ENCODE measurements at places on chromosomes 4 and X.

GRCh38 chr4:189656641-189657040, 284.0 kb upstream of the FRG1 start:
- no peak for DNase-seq
- H3K27ac ChIP-seq, result no peak overlapping the region
- H3K27me3 ChIP-seq, result no peaks in the 10 kb centered on the region
- no peaks in the 10 kb centered on the region for H3K36me3 ChIP-seq
- no peaks in the 10 kb centered on the region for H3K4me1 ChIP-seq

GRCh38 chr4:167715176-167715575, 377.2 kb upstream of the ANXA10 start:
- H3K4me1 ChIP-seq, result no peaks in the 10 kb centered on the region
- no peak overlapping the region for H3K27ac ChIP-seq
- H3K36me3 ChIP-seq, result no peaks in the 10 kb centered on the region
- DNase-seq, result no peak
- no peak overlapping the region for H3K4me3 ChIP-seq

GRCh38 chrX:24842486-24842885, 148.8 kb downstream of the POLA1 start:
- H3K27ac ChIP-seq, result no peak overlapping the region
- DNase-seq, result no peak
- no peak overlapping the region for H3K4me3 ChIP-seq
- no peaks in the 10 kb centered on the region for H3K27me3 ChIP-seq

GRCh38 chrX:39613997-39614679, 483.6 kb downstream of the BCOR start:
- no peak for DNase-seq
- no peaks in the 10 kb centered on the region for H3K36me3 ChIP-seq
- no peaks in the 10 kb centered on the region for H3K27me3 ChIP-seq
- H3K4me3 ChIP-seq, result no peak overlapping the region
- H3K27ac ChIP-seq, result no peak overlapping the region
- H3K4me1 ChIP-seq, result no peaks in the 10 kb centered on the region

- H3K27me3 ChIP-seq, result no peaks in the 10 kb centered on the region
- H3K27ac ChIP-seq, result no peak overlapping the region
- H3K36me3 ChIP-seq, result no peaks in the 10 kb centered on the region
- peaks cover 14% of the 10 kb centered on the region for H3K4me1 ChIP-seq
- no peak for DNase-seq
- no peak overlapping the region for H3K4me3 ChIP-seq
Measured at GRCh38 chr4:153207027-153207426, 2.8 kb downstream of the TRIM2 start.

GRCh38 chr4:171834640-171835039, 21.4 kb downstream of the GALNTL6 start:
- H3K27ac ChIP-seq, result no peak overlapping the region
- no peak overlapping the region for H3K4me3 ChIP-seq
- H3K4me1 ChIP-seq, result no peaks in the 10 kb centered on the region
- H3K36me3 ChIP-seq, result no peaks in the 10 kb centered on the region
- H3K27me3 ChIP-seq, result no peaks in the 10 kb centered on the region

- no peak overlapping the region for H3K4me3 ChIP-seq
- H3K27me3 ChIP-seq, result no peaks in the 10 kb centered on the region
Measured at GRCh38 chr4:86633854-86634253, 39.7 kb downstream of the PTPN13 start.

DNA sequence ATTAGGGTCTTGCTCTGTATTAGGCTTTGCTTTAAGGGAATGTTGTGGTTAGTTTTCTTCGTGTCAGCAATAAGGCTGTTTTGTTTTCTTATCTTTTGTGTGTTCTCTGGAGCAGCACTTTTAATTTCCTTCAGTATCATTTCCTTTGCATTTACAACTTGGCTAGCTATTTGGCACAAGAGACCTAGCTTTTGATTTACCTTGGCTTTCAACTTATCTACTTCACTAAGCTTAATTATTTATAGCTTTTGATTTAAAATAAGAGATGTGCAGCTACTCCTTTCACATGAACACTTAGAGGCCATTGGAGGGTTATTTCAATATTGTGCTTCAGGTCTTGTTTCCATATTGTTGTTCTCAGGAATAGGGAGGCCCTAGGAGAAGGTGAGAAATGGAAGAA, 68.2 kb downstream of the FAT4 start:
- H3K4me3 ChIP-seq, result no peak overlapping the region
- H3K4me1 ChIP-seq, result no peaks in the 10 kb centered on the region
- DNase-seq, result no peak

GRCh38 chr4:143531380-143531779, 17.9 kb downstream of the SMARCA5 start:
- no peaks in the 10 kb centered on the region for H3K27me3 ChIP-seq
- peaks cover 94% of the 10 kb centered on the region for H3K36me3 ChIP-seq
- H3K27ac ChIP-seq, result no peak overlapping the region

DNA sequence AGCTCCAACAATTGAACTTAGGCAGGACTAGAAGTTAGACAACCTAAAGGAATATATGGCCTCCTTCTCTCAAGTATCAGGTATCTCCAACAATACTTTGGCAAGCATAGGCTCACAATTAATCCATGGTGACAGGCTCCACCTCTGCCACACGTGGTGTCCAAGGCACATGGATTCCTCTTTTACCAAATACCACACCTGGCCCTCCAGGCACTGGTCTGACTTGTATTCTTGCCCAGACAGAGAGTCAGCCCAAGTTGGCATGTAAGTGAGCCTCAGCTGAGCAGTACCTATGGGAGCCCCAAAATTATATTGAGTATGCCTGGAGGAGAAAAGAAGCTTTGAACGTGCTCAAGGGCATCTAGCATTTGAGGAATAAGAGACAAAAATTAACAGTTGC, 19.6 kb downstream of the SRPX2 start:
- H3K4me1 ChIP-seq, result no peaks in the 10 kb centered on the region
- no peak overlapping the region for H3K4me3 ChIP-seq

DNA sequence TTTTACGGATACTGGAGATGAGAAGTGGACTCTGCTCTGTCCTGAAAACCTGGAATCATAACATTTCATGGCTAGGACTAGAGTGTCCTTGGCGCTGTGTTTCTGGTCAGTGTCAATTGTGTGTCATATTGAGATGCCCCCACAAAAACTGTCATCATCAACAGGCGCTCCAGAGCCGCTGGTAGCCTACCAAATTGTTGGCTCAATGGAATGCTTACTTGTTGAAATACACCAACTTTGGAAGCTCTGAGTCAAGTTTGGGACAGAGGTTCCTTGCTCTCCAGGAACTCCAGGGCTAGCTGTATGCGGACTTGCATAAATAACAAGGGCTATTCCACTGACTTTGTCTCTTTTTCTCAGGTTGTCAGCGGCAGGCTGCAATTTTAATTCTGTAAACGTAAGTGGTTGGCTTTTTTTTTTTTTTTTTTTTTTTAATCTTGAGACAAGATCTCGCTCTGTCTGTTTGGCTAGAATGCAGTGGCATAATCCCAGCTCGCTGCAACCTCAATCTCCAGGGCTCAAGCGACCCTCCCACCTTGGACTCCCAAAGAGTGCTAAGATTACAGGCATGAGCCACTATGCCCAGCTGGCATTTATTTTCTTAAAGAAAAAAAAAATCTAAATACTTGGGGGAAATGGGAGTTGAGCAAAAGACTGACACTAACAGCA, 871 bp upstream of the HPGD start:
- no peaks in the 10 kb centered on the region for H3K27me3 ChIP-seq
- DNase-seq, result no peak
- H3K4me3 ChIP-seq, result no peak overlapping the region
- H3K27ac ChIP-seq, result no peak overlapping the region
- H3K4me1 ChIP-seq, result no peaks in the 10 kb centered on the region
- H3K36me3 ChIP-seq, result no peaks in the 10 kb centered on the region

- no peak overlapping the region for H3K27ac ChIP-seq
- no peak for DNase-seq
- no peaks in the 10 kb centered on the region for H3K36me3 ChIP-seq
- H3K4me3 ChIP-seq, result no peak overlapping the region
- H3K4me1 ChIP-seq, result no peaks in the 10 kb centered on the region
Measured at GRCh38 chr4:73979407-73979957, 2.3 kb downstream of the PF4 start.

DNA sequence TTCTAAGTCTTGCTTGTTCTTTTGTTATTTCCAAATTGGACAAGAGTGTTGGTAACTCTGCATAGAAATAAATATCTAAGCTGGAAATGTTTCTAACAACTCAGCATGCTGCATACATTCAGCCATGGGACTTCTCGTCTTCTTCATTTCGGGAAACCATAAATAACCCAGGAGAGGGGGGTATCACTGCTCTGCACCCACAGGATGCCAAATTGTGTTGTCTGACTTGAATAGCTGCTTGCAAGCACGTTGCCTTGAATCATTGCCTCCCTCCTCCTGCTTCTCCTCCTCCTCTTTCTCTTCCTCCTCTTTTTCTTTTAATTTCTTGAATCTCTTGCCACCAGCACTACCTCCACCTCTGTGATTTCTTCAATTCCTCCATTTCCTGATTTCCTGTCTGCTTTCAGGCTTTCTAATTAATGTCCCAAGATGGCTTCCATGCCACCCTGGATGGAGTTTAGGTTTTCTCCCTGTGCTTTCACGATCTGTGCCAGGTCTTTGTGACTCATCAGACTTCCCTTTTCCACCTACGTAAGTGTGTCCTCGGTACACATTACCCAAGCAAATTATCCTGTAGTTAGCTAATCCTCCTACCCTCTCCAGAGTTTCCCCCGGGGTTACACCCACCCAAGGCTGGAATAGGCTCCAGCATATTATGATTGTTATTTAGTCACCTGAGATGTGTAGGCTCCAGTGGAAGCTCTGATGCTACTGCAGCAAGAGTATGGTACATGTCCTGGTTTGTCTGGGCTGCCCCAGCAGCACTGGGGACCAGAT, 122.6 kb upstream of the VCX3B start:
- H3K27me3 ChIP-seq, result no peaks in the 10 kb centered on the region
- no peak overlapping the region for H3K27ac ChIP-seq
- DNase-seq, result no peak
- no peaks in the 10 kb centered on the region for H3K36me3 ChIP-seq
- no peak overlapping the region for H3K4me3 ChIP-seq

GRCh38 chr4:178836865-178837264, 1394.6 kb upstream of the AGA start:
- H3K4me3 ChIP-seq, result no peak overlapping the region
- no peak overlapping the region for H3K27ac ChIP-seq
- DNase-seq, result no peak

GRCh38 chr4:78439328-78439727, 112.2 kb upstream of the ANXA3 start:
- no peak overlapping the region for H3K27ac ChIP-seq
- H3K27me3 ChIP-seq, result no peaks in the 10 kb centered on the region
- H3K36me3 ChIP-seq, result no peaks in the 10 kb centered on the region
- no peak for DNase-seq
- no peaks in the 10 kb centered on the region for H3K4me1 ChIP-seq

GRCh38 chrX:861921-862320, 231.3 kb downstream of the SHOX start:
- no peak for DNase-seq
- H3K27ac ChIP-seq, result no peak overlapping the region
- H3K4me1 ChIP-seq, result no peaks in the 10 kb centered on the region
- H3K27me3 ChIP-seq, result no peaks in the 10 kb centered on the region
- H3K4me3 ChIP-seq, result no peak overlapping the region

DNA sequence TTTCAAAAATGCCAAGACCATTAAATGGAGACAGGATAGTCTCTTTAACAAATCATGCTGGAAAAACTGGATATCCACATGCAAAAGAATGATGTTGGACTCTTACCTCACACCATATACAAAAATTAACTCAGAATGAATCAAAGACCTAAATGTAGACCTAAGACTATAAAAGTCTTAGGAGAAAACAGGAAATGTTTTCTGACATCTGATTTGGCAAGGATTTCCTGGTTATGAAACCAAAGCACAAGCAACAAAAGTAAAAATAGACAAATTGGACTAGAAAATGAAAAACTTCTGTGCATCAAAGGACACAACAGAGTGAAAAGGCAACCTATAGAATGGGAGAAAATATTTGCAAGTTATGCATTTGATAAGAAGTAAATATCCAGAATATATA, 37.6 kb downstream of the ARFIP1 start:
- H3K4me3 ChIP-seq, result no peak overlapping the region
- no peaks in the 10 kb centered on the region for H3K4me1 ChIP-seq
- H3K36me3 ChIP-seq, result 0 out of 2 replicates have a peak, but pooled peaks cover 6% of the 10 kb centered on the region
- no peak overlapping the region for H3K27ac ChIP-seq
- H3K27me3 ChIP-seq, result no peaks in the 10 kb centered on the region

GRCh38 chr4:140153419-140153717, 616 bp downstream of the MAML3 start:
- no peak for DNase-seq
- H3K27ac ChIP-seq, result peak overlapping the region; percentile 97
- no peaks in the 10 kb centered on the region for H3K36me3 ChIP-seq
- peaks cover 67% of the 10 kb centered on the region for H3K4me1 ChIP-seq

GRCh38 chrX:133580625-133581024, 165.3 kb upstream of the GPC4 start:
- H3K27me3 ChIP-seq, result no peaks in the 10 kb centered on the region
- H3K27ac ChIP-seq, result no peak overlapping the region
- no peaks in the 10 kb centered on the region for H3K4me1 ChIP-seq
- H3K4me3 ChIP-seq, result no peak overlapping the region
- DNase-seq, result no peak

DNA sequence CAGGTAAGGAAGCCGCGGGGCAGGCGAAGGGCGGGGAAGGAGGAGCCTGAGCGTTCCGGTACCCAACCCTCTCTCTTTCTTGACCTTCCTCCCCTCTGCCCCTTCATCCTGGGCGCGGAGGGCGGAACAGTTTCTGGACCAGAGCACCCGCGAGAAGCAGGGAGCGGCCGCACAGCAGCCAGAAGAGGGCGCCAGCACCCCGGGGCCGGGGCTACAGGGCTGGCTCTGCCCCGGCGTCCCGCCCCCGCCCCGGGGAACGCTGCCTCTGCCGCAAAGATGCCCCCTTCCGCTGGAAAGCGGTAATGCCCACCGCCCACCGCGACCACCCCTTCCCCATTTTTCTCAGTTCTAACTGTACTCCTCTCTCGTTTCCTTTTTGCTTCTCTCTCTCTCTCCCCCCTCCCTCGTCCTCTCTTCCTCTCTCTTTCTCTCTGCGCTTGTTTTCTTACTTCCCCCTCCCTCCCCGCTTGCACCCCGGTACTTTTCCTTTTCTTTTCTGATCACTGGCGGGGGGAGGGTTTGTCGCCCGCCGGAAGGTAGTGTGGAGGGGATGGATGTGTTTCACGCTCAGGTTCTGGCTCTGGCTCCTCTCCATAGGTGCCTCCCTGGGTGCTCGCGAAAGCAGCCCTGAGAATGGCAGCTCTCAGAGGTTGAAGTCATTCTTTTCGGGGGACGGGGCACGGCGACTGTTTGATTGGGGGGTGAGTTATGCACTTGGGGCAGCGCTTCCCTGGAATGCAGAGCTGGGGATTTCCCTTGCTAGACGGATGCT, 13.1 kb upstream of the PRDM8 start:
- peak; percentile 61 for DNase-seq
- no peaks in the 10 kb centered on the region for H3K4me1 ChIP-seq
- H3K27me3 ChIP-seq, result no peaks in the 10 kb centered on the region

GRCh38 chrX:100830547-100830946, 10.4 kb downstream of the CSTF2 start:
- H3K4me1 ChIP-seq, result no peaks in the 10 kb centered on the region
- no peak overlapping the region for H3K4me3 ChIP-seq
- DNase-seq, result no peak
- no peaks in the 10 kb centered on the region for H3K27me3 ChIP-seq
- H3K36me3 ChIP-seq, result peaks cover 7% of the 10 kb centered on the region

- no peaks in the 10 kb centered on the region for H3K4me1 ChIP-seq
- H3K27me3 ChIP-seq, result no peaks in the 10 kb centered on the region
- no peak overlapping the region for H3K27ac ChIP-seq
- no peaks in the 10 kb centered on the region for H3K36me3 ChIP-seq
- no peak for DNase-seq
Measured at GRCh38 chr4:172683021-172683420, 485.6 kb upstream of the GALNT7 start.

- H3K27ac ChIP-seq, result no peak overlapping the region
- H3K4me3 ChIP-seq, result no peak overlapping the region
- no peak for DNase-seq
- H3K4me1 ChIP-seq, result peaks cover 9% of the 10 kb centered on the region
- no peaks in the 10 kb centered on the region for H3K27me3 ChIP-seq
Measured at GRCh38 chr4:128606173-128606572, 203.3 kb upstream of the JADE1 start.

Data from Karpas-422 (cell line).